ENCODE measurements at places on chromosomes 11 and 22.

DNA sequence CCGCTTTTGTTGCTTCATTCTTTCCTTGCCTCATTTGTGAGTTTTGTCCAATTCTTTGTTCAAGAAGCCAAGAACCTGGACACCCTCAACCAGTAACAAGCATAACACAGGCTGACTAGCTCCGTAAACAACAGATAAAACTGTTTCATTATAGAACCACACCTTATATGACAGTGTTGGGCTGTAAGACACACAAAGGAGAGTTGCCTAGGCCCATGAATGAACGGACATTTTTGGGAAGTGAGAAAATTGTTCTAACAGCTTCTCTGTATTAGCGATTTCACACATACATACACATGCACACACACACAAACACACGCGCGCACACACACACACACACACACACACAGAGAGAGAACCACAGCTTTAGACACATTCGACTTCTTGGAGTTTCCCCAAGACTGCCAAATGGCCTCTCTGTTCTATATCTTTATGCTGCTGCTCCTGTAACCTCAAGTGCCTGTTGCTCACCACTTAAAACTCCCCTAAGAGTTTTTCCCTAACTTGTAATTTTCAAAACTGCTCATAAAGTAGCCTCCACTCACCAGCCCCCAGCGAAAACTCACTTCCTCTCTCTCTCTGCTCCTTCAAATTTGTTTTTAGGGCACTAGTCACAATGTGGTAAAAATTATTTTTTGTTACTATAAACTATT lies 35.9 kb downstream of the CTSC start:
- DNase-seq: no peak

DNA sequence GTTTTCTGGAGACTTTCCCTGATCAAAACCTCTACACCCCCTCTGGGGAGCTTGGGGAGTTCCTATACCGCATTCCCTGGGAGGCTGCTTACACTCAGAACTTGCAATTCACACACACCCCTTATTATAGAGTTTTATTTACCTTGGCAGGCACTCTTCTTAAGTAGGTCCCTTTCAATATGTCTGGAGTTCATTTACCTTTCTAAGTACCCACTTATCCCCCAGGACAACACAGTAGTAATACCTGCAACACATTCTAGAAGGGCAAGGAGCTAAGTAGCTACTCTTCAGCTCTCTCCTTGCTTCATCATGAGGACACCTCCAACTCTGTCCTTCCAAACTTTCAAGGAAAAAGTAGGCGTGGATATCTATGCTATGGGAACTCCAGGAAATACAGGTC lies 127.8 kb upstream of the ANO3 start:
- DNase-seq: no peak

- DNase-seq: no peak
Observed at GRCh38 chr11:15888556-15889345, 467.6 kb downstream of the SOX6 start.

DNA sequence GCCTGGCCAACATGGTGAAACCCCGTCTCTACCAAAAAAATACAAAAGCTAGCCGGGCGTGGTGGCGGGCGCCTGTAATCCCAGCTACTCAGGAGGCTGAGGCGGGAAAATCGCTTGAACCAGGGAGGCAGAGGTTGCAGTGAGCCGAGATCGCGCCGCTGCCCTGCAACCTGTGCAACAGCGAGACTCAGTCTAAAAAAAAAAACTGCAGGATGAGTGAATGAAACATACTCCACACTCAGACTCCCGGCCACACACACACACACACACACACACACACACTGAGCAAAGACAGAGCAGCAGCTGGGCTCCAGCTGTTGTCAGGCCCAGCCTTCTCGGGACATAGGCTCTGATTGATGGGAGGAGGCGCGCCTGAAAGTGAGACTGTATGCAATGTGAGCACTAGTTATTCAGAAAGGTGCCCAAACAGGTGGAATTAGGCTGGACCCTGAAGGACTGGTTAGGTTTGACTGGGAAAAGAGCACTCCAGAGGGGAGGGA lies 1.5 kb upstream of the PLEKHA7 start:
- DNase-seq: no peak

GRCh38 chr11:14882196-14882595 lies 9.8 kb downstream of the CYP2R1 start:
- DNase-seq: no peak

DNA sequence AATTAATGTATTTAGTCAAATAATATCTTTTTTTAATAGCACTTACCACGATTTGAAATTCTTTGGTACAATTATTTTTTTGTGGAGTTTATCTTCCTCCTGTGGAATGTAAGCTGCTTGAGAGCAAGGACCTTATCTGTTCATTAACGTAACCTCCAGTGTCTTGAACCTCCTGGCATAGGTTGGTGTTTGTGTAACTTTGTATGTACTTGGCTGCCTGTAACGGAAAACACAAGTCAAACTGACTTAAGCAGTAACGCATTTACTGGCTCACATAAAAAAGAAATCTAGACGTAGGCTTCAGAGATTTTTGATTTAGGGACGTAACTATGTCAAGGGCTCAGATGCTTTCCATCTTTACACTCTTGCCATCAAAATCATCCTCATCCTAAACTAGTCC lies 56.1 kb downstream of the ARHGEF12 start:
- DNase-seq: no peak

GRCh38 chr11:61906522-61906909 lies 10.8 kb downstream of the RAB3IL1 start:
- no peak for DNase-seq

GRCh38 chr11:70572974-70573260 lies 174.6 kb downstream of the CTTN start:
- no peak for DNase-seq

- no peak for DNase-seq
Observed at GRCh38 chr11:117005758-117006157, 92.5 kb downstream of the SIK3 start.

- peak; percentile 34 for DNase-seq
Observed at GRCh38 chr22:22576244-22576988, 17.4 kb upstream of the PRAME start.

DNA sequence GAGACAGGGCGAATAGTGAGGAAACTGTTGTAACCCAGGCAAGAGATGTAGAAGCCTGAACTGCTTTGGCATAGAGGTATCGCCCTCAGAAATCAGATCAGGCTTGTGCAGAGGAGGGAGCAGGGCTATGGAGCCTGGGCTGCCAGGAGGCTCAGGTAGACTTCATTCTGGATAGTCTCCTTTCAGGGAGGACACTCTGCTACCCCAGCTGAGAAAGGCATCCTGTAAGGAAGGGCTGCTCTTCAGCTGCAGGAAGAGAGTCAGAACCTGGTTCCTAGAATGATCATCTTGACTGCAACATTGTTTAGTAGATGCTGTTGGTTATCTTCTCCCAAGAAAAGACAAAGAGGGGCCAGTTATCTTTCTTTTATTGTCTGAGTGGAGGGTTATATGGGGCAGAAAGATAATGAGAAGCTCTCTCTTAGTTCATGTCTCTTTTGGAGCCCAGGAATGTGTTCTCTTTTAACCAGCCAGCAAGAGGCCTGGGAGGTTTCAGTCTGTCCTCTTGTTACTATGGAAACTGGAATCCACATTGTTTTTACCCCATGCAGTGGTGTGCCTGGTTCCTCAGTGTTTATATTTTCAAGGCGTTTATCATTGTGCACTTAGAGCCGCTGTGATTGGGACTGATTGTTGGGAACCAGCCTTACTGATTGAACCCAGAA lies 95.7 kb downstream of the STIM1 start:
- DNase-seq: peak; percentile 84

DNA sequence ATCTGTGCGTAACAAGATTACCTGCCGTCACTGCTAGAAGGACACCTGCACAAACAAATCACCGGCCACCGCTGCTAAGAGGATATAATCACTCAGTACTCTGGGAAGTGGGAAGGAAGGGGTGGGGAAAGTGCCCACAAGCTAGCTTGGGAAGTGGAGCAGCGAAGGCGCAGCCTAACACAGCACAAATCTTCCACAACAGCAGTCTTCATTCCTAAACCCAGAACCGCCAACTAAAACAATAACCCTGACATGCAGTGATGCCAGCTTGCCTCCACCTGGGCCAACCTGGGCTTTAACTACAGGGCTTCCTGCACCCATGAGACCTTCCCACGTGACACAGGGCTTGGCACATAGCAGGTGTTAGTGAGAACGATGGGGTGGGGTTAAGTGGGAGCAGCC lies 5.1 kb downstream of the DGCR2 start:
- DNase-seq: no peak

DNA sequence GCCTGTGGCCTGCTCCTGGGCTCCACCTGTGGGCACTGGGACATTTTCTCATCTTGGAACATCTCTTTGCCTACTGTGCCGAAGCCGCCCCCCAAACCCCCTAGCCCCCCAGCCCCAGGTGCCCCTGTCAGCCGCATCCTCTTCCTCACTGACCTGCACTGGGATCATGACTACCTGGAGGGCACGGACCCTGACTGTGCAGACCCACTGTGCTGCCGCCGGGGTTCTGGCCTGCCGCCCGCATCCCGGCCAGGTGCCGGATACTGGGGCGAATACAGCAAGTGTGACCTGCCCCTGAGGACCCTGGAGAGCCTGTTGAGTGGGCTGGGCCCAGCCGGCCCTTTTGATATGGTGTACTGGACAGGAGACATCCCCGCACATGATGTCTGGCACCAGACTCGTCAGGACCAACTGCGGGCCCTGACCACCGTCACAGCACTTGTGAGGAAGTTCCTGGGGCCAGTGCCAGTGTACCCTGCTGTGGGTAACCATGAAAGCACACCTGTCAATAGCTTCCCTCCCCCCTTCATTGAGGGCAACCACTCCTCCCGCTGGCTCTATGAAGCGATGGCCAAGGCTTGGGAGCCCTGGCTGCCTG lies 1.4 kb downstream of the SMPD1 start:
- DNase-seq: no peak

GRCh38 chr11:120571476-120571875 lies 59.9 kb downstream of the GRIK4 start:
- no peak for DNase-seq

DNA sequence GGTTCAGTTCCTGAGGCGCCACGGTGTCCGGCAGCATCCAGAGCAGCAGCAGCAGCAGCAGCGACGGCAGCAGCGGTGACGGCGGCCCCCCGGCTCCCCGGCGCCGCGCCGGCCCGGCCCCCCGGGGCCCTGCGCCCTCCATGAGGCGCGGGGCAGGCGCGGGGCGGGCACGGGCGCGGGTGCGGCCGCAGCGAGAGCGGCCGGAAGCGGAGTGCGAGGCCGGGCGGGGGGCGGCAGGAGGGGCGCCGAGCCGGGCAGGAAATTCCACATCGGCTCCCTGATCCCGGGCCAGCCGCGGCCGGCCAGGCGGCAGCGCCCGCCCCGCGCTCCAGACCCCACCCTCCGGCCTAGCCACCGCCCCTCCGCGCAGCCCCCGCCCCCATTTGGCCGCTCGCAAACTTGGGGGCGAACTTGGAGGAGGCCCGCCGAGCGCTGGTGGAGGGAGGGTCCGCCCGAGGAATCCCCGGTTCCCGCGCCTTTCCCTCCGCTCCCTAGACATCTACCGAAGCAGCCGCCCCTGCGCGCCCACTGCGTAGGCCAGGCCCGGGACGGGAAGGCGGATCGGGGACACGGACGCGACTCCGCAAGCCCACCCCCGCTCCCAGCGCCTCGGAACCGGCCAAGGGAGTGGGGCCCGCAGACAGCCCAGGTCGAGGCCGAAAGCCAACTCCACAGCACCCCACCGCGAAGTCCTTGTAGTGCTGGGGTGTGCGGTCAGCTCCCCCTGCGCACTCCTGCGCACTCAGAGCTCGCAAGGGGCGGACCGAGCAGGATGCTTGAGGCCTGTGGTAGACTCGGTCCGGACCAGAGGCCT lies at the start of gene SCARF2:
TSS of gene SCARF2 (minus strand) at position 213 of the 814 bp plus-strand sequence. CDS start at position 142, 71 bp downstream.
- peak; percentile 43 for DNase-seq

DNA sequence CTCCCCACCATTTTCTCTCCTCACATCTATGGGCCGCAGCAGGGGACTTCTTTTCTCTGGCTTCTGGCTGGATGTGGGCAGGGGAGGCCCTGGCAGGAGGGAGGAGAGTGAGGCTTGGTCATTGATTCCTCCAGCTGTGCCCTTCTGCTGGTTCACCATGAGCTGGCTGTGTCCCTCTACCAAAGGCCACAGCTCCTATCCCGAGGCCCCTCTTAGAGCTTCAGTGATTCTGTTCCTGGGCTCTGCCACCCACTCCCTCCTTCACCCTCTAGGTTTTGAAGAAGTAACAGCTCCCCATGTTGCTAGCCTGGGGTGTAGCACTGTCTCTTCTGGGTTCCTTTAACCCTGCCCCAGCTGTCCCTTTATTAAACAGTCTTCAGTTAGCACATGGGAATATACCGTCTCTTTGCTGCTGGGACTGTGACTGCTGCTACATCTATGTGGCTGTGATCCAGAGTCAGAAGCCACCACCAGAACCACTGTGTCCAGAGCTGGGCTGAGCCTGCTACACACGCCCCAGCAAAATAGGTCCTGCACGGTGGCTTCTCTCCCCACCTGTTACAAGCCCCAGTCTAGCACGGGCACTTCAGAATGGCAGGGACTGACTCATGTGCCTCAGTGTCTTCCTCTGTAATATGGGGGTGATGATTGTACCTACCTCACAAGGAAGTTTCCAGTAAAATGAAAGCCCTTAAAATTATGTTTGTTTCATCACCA lies 578 bp upstream of the PARVG start:
- DNase-seq: no peak

GRCh38 chr11:73391665-73392064 lies 15.5 kb downstream of the RELT start:
- no peak for DNase-seq

DNA sequence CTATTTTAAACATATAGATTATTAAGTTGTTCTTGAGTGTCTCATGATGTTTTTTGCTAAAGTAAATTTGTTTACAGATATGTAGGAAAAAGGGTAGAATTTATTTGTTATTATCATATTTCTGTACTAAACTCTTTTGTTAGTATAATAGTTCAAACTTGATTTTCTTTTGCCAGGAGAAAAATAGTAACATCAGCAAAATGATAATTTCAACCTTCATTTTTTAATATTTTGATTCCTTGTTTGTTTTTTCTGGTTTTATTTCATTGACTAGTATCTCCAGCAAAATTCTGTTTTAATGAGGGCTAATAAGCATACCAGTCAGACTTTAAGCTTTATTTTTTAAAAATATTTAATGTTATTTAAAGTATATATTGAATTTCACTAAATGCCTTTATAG lies 4.0 kb downstream of the OR1S1 start:
- DNase-seq: no peak

GRCh38 chr11:16632295-16633200 lies 105.9 kb upstream of the C11orf58 start:
- no peak for DNase-seq

GRCh38 chr11:93251922-93252321 lies 54.1 kb upstream of the SLC36A4 start:
- DNase-seq: no peak

DNA sequence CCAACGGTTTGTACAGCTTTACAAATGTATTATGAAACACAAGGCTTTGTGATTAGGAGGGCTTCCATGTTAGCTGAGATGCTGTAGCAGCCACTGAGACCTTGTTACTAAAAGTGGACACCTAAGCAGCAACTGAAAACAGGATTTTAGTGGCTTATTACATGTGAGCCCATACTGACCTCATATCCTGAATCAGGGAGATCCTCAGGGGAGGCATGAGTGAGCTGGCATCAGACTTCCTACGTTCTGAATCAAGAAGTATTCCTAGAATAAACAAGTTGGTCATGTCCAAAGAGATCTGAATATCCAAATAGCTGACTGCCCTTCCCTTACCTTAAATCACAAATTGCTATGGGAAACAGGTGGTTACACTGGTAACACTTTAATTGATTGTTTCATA lies 59.1 kb upstream of the SCUBE2 start:
- no peak for DNase-seq
